ENCODE measurements at places on chromosomes 3 and 15.

DNA sequence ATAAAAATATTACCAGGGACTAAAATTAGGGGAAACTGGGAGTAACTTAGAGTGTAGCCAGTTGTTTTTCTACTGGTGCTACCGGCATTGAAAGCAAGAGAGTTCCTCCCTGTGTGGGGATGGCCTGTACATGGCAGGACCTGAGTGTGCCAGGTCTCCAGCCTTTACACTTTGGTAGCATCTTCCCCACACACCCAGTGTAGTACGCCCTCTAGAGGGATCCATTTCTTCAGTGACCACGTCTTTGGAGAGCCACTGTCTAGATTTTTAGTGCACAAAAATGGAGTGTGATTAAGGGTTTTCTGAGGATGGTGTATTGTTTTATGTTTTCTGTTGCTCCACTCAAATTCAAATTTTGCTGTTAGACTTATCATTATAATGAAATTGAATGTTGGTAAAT, 507.0 kb upstream of the TPRG1 start:
- no peak for DNase-seq

DNA sequence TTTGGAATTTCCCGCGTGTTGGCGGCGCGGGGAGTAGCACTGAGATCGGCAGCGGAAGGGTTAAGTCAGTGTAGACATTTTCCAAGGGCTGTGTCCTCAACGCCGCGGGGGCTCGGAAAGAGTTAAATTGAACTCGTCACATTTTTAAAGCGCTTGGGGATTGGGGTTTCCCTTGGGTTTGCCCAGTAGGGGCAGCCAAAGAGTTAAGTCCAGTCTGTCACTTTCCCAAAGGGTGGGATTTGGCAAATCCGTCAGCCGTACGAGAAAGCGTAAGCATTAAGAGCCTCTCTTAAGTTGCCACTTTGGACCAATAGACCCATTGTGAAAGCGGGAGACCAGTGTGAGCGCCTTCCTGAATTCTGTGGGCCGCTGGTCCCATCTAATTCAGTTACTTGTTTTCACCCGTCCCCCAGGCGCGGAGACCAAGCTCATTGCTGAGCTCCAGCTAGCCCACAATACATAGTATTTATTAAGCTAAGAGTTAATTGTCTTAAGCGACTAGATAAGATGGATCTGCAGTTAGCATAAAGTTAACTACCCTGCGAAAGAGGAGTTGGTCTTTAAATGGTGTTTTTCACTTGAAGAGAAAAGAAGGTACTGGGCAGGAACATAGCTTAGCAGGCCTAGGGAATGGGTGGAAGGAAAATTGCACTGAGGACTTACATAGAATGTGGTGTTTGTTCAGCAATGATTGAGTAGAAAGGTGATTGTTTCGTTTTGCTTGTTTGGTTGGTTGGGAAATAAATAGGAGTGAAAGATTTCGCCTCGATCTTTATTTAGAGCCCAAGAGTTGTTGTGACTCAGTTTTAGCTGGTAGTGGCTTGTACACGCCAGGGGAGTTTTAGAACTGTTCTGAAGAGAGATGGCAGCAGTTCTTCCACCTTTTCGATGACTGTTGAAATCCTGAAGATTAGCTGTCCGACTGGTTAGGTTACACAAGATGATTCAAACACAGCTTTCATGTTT, 932 bp downstream of the ARL8B start:
- no peak for DNase-seq

GRCh38 chr3:29267226-29267625, 13.6 kb upstream of the RBMS3 start:
- DNase-seq: no peak

DNA sequence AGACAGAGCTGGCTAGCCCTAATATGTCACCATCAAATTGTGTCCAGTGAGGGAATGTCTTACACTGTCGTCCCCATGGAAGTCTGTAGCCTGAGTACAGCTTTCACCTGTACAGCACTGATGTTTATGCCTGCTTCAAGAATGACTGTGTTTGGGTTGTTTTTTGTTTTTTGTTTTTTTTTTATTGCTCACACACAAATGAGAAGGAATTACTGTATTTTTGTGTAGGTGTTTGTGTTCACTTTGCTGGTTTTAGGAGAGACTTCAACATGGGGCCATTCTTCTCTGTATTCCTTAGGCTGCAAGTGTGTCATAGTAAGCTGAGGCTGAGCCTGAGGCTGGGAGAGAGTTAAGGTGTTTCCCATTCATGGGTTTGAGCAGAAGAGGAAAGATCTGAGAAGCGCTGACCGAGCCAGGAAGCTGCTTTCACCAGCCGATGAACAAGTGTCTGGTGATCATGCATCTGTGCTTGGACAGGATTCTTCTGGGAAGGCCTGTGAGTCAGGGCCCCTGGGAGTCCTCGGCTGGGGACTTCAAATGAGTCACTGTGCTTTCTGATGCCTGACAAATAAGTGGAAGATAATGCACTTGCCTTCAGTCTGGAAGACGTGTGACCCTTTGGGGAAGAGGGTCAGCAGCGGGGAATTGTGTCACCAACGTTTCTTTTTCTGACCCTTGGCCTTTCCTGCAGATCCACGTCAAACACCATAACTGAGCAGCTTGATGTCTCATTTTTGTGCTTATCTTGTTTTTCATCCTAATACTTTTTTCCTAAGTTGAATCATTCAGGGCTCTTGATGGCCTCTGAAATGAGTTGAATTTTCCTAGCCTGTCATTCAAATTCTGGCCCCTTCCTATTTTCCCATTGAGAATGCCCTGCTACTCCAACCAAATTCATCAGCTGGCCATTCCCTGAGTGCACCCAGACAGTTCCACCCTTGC, 36.7 kb upstream of the ZBTB38 start:
- peak; percentile 73 for DNase-seq

- DNase-seq: no peak
Measured at GRCh38 chr15:78222745-78223395, 11.5 kb downstream of the ACSBG1 start.

GRCh38 chr15:26721232-26721967, 51.5 kb downstream of the GABRB3 start:
- no peak for DNase-seq

- DNase-seq: no peak
Measured at GRCh38 chr15:26852980-26853379, 13.9 kb upstream of the GABRA5 start.

- no peak for DNase-seq
Measured at GRCh38 chr15:71780115-71780976, 30.0 kb upstream of the NR2E3 start.

DNA sequence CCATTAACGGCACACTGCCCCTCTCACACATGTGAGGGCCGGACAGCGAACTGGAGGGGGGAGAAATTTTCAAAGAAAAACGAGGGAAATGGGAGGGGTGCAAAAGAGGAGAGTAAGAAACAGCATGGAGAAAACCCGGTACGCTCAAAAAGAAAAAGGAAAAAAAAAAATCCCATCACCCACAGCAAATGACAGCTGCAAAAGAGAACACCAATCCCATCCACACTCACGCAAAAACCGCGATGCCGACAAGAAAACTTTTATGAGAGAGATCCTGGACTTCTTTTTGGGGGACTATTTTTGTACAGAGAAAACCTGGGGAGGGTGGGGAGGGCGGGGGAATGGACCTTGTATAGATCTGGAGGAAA, 1.5 kb downstream of the SOX2 start:
- DNase-seq: no peak

GRCh38 chr3:126021702-126022101, 52.7 kb downstream of the ROPN1B start:
- DNase-seq: no peak

GRCh38 chr15:92808598-92809063, 91.5 kb upstream of the CHD2 start:
- no peak for DNase-seq

DNA sequence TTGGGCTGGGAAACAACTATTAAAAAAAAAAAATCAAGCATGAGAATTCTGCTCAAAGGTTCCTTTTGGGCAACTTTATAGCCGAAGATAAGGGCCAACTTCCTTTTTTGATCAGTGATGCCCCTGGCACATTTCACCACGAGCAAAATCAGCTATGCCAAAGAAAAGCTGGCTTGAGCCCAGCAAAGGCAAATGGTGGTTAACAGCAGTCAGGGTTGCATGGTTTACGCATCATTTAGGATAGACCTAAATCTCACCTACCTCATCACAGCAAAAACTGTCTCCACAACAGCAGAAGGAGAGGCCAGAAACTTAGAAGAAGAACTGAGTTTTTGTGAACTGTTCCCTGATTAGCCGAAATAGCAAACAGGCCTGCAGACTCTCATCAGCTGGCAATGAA, 220.1 kb upstream of the CDIN1 start:
- no peak for DNase-seq

DNA sequence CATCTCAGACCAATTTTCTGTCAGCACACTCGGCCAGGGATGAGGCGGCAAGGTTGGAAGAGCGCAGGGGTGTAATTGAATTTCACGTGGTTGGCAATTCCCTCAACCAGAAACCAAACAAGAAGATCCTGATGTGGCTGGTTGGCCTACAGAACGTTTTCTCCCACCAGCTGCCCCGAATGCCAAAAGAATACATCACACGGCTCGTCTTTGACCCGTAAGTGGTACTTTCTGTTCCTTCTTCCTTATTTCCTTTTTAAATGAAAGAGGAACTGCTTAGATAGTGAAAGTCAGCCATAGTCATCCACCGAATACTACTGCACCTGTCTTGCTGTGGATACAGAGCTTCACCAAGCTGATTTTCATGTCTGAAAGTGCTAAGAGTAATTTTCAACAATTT, 60.1 kb downstream of the SGO1 start:
- DNase-seq: no peak

DNA sequence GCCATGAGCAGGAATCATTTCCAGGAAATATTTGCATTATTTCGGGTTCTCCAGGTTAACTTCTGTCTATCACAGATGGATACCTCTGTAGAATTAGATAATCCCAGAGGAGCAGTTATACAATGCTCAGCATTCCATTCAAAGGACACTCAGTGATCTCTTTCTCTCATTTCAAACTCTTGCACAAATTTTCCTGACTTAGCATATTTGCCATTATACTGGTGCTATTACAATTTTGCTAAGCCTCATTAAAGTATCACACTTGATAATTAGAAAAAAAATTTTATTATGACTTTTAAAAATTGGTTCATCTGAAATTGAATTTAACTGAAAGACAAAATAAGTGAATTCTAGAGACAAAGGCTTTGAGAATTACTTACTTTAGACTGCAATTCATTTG, 469.0 kb downstream of the EPHA3 start:
- DNase-seq: no peak

DNA sequence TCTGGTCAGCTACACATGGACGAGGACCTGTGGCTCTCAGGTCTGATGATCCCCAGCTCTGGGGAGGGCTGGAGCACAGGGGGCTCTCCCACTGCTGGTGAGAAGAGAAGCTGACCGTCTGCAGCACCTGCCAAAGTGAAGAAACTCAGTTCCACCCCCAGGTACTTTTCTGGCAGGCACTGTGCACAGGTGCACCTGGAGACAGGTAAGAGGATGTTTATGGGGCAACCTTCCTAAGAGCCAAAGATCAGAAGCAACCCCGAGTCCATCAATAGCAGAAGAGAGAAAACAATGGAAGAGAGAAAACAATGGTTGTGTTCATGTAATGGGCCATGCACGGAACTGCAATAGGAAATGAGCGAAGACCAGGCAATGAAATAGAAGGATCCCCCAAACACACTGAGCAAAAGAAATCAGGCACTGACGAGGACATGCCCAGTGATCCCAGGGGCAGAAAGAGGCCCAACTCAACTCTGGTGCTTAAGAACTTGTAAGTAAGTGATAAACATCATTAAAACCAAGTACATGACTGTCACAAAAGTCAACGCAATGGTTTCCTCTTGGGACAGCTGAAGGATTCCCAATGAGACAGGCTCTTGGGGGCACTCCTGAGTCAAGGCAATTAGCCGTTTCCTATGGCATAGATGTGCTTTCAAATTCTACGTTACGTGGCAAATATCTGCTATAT, 95.0 kb upstream of the ALDH1A3 start:
- DNase-seq: no peak

GRCh38 chr15:61053401-61053965, 175.6 kb downstream of the RORA start:
- DNase-seq: no peak

DNA sequence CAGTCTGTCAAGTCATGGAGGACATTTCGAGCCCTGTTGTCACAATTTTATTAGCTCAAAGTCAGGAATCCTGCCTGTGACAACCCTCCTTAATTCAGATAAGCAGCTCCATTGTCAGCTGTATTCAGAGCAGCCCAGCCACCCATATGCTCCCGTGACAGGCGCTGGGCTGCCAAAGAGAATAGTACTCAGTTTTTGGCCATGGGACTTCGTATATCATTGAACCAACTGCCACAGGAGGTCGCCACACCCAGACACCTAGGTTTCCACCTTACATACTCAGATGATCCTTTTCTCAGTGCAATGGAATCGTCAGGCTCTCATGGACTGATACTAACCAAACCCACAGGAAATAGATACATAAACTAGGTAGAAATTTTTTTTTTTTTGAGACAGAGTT, 100.2 kb downstream of the C3orf70 start:
- DNase-seq: no peak

DNA sequence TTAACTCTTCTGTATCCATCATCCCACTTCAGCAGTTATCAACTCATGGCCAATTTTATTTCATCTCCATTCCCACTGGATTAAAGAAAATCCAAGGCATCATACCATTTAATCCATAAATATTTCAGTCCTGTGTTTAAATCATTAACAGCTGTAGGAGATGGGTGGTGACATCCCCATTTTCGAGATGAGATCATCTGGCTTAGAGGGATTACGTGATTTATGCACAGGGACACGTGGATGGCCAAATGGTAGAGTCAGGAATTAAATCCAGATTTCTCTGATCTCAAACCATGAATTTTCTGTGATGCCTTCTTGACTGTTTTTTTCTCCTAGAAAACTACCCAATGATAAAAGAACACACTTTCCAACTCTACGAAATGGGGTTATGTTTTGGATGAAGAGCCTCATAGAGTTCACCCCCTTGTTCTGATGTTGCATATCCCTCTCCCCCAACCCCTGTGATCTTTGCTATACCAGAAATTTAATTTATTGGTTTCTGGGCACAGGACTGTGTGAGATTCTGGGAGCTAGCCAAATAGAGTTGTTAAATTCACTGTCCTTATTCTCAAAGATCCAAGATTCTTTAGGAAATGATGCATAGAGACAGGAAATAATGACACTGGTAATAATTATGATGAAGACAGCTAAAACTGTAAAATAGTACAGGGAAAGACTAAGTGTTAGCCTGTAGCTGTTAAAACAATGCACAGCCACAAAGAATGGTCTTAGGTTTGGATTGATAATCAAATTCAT, 7.4 kb downstream of the ZNF589 start:
- peak; percentile 82 for DNase-seq

GRCh38 chr15:74869726-74870407, 3.3 kb downstream of the SCAMP2 start:
- no peak for DNase-seq

- DNase-seq: peak; percentile 65
Measured at GRCh38 chr3:61560517-61561373, 626 bp upstream of the PTPRG start.

DNA sequence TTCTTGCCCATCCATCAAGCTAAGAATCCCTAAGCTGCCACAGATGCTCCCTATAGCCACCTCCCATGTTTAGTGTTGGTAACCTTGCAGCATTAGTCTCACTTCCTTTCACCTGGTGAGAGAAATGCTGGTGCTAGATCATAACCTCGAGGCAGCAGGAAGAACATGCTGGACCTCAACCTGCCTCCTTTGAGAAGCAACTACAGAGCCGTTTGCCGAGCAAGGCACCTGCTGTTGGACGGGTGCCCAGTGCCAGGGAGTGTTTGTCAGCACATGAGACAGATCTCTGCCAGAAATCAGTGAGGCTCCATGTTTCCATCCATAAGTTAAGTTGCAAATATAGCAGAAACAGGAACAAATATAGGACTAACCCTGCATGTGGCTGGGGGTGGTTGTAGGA, 955.7 kb downstream of the TUSC7 start:
- DNase-seq: no peak

- no peak for DNase-seq
Measured at GRCh38 chr3:120218981-120219380, 66.0 kb downstream of the GPR156 start.
